Cortex of kidney (tissue), 1 donor: ENCODE measurements at places on chromosomes 5 and 9.

DNA sequence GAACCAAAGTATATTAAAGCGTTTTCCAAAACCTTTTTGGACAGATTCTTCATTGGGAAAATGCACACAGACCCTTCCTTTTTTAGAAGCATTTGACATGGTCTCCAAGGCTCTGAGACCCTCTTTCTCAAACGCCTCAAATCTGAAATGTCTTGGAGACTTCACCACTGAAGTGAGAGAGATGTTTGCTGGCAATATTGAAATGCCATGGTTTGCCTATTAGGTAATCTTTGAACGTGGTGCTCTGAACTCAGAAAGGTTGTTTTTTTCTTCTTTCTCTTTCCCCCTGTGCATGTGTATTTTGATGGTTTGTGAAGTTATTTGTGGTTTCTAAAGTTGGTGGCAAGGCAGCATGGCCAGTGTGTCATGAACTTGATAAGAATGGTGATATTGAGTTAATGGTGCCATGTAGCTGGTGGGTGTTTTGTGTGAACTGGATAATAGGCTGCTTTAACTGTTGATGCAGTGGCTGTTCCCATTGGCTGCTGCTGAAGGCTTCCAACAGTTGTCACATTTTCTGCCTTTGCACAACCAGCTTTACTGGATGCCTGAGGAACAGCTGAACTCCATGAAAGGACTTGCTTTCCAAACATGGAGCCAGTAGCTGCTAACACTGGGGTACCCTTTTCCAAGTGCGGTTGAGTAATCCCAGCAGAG lies 1.7 kb downstream of the PALM2AKAP2 start:
- DNase-seq: no peak

DNA sequence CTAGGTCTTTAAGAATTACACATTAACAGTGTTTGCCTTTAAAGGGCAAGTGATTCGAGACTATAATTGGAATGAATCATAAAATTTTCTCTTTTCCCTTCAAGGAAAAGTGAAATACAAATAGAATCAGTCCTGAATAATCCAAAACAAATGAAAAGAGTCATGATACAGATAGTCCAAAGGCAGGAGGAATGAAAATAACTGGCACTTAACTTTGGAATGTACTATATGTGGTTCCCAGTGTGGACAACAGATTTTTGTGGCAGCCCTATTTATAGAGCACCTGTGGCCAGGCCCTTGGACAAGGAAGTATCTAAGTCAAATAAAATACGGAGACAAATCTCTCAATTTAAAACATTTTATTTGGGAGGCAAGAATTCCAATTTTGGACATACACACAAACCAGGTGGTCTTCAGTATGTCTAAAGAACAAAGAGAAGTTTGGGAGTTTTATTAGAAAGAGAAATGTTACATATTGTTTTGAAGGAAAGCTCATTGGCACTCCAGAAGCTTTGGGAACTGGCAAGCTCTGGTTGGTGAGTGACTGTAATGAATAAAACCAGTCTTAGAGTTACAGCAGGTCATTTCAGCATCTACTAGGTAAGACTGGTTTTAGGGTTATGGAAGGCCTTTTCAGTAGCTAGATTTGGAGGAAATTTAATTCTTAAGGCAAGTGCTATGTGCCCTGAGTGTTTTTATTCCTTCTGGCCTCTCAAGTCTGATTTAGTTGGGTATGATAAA lies 116.0 kb upstream of the PAM start:
- no peak for DNase-seq

GRCh38 chr5:68077349-68077894 lies 138.1 kb upstream of the PIK3R1 start:
- no peak for DNase-seq

GRCh38 chr5:72036951-72037350 lies 70.3 kb upstream of the MAP1B start:
- no peak for DNase-seq

GRCh38 chr5:56964173-56964572 lies 12.2 kb upstream of the MIER3 start:
- DNase-seq: no peak

DNA sequence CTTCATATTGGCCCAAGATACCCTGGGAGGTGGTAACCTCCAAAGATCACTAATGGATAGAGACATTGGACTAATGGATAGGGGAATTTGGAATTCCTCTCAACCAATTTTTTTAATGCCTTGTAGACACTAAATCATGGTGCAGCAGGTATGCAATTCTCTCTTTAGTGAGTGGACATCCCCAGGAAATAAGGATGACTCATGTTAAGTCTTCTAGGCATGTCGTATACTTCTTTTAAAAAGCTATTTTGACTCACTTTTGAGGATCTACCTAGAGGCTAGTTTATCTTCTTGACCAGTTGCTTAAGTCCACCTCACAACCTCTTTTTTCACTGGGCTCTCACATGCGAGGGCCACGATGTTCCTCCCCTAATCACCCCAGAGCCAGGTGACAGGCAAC lies 211.6 kb upstream of the CDH12 start:
- DNase-seq: no peak

DNA sequence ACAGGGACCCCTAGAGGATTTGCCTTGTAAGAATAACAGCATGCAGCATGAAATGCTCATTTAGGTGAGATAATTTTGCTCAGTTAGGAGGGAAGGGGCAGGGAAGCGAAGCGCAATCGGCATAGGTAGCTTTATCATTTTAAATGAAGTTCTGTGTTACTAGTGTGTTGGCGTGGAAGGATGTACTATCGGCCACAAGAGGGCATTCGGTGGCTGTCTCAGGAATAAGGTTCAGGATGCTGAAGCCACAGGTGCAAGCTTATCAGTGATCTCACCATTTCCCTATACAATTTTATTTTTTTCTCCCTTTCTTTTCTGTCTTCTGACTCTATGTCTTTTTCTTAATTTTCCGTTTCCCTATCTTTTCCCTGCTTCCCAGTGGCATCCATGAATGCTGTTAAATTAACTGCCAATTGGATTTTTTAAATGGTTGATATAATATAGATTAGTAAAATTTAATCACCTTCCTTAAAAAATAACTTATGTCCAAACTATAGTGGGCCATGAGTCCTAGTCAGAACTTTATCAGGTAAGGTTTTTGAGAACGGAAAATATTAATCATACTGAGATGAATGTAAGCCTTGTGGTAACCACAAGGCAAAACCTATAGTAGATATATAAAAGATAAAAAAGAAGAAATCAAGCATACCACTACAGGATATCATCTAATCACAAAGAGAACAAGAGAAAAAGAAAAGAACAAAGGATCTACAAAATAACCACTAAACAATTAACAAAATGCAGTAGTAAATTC lies 1.2 kb upstream of the INSL6 start:
- DNase-seq: no peak

GRCh38 chr5:179357031-179357430 lies 11.8 kb upstream of the ADAMTS2 start:
- no peak for DNase-seq

DNA sequence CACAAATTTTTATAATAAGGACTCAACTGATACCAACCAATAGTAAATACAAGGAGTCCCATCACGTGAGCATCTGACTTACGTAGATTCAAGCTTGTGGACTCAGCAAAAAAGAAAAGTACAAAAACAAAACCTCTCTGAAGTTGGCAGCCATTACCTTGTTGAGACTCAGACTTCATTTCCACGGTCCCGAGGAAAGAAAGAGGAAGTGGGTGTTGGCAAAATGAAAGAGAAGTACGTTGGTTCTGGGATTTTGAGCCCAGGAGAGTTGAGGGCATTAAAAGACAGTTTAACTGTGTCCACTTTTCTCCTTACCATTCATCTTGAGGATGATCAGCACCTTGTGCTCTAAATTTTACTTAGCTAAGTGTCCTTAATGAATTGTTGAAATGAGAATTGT lies 26.7 kb downstream of the NCBP1 start:
- DNase-seq: no peak

- no peak for DNase-seq
Measured at GRCh38 chr5:131622633-131623032, 12.4 kb downstream of the RAPGEF6 start.

DNA sequence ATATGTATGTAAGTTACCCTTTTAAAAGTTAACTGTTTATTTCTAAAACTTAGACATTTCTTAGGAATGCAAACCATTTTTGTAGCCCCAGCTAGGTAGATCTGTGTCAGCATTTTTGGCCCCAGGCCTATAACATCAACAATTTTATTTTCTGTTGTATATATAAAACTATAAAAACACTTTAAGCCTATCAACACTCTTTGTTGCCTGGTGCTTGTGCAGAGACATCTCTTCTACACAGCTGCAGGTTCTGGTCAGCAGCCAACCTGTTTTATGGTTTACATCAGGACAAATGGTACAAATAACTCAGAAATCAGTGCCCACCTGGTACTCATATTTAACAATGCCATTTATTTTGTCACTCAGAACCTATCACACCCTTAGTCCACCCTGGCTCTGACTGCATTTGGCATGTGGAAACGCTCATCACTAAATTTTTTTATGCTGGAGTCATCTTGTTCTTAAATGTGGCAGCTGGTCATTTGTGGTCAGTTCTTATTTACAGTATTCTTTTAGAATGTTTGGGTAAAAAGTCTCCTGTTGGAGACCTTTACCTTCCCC lies 173.4 kb downstream of the DNAH5 start:
- no peak for DNase-seq

DNA sequence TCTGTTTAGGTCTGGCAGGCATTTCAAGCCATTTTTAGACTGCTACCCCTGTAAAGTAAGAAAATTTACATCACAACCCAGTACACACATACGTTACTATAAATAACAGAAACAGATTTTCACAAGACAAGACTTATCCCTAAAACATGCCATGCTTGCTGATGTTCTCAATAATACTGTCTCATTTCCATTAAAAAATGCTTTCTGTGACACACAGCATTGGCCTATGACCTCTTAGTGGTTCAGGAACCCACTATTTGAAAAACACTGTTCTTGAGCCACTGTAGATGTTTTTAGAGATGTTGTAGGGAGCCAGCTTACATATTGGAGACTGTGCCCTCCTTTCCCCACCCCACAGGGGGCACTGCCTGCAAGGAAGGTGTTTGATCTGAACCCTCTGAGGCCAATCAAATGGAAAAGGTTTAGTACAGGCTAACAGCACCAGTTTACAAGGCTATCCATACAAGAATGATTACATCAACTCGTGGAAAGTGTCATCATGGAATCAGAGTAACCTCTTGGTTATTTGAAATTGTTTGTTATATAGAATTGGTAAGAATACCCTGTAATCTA lies 30.8 kb downstream of the ZSWIM6 start:
- DNase-seq: no peak

GRCh38 chr9:135334953-135335460 lies 144.6 kb upstream of the PPP1R26 start:
- no peak for DNase-seq

DNA sequence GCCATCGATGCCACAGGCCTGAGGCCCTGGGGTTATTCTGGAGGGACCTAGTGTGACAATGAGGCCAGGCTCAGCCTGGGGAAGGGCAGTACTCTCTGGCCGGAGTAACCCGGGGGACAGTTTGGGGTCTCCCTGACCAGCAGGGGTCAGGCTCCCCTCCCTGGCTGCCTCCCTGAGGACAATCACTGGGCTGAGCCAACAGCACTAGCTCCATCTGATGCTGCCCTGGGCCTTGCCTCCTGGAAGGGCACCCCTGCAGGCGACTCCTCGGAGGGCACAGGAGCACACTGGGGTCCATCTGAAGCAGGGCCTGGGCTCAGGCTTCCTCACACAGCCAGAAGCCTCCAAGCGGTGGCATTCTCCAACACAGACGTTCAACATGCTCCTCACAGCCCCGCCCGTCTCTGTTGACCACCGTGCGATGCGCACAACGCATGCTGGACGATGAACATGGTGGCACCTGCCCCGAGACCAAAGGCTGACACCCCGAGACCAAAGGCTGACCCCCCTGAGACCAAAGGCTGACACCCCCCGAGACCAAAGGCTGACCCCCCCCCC lies 68.3 kb downstream of the ADAMTS2 start:
- DNase-seq: no peak

DNA sequence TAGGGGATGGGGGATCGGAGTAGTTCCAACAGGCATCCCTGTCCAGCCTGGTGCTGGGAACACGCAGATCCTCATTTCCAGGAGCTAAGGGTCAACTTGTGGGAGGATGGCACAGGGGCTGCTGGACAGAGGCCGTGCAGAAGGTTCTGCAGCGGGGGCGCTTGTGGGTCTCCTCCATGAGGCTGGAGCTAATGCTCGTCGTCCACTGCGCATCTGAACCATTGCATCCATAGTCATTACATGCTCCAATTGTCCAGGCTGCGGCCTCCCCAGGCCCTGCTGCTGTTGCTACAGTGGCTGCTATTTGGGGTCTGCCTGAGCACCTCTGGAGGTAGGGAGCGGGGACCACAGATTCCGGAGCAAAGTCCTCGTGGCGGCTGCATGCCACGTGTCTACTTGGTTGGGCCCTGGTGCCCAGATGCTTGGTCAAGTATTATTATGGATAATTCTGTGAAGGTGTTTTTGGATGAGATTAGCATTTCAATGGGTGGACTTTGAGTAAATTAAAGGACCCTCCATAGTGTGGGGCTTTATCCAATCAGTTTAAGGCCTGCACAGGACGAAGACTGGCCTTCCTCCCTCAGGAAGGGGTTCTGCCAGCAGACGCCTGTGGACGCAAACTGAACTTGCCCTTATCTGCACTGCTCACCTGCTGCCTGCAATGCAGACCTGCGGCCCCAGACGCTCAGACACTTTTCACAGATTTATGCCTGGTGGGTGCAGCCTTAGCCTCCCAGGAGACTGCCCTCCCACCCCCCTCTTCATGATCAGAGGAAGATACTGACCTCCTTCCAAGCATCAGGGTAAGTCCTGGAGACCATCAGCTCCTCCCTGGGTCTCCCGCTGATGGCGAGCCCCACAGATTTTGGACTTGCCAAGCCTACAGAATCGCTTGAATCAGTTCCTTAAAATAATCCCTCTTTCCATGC lies 127.5 kb upstream of the IRX4 start:
- no peak for DNase-seq

DNA sequence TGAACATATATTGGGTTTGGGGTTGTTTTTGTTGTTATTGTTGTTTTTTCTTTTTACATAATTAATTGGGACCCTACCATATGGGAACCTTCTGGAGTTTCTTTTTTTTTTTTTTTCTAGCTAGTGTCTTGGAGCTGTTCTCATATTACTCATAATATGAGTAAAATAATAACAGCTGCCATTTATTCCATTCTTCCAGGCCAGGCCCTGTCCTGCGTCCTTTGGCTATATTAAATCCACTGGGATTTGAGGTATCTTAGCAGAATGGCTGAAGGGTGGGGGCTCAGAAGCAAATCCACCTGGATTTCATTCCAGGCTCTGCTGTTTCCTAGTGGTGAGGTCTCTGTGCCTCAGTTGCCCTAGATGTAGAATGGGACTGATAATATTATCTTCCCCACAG lies 47.2 kb upstream of the RPL26L1 start:
- DNase-seq: no peak
